Right ventricle myocardium inferior (tissue), 1 donor: ENCODE measurements at places on chromosomes 4 and X. TPM values are rescaled to one million over a fixed set of nuclear protein-coding genes. Genes with fewer than 3 reads are reported as not detected.

The OPHN1 gene
- total RNA-seq = 8.0 TPM

GRCh38 chrX:103399744-103400143 lies 23.4 kb downstream of the BEX3 start:
- no peak for DNase-seq

The PLCXD1 gene
- total RNA-seq = 6.1 TPM

The AREG gene
- 1.4 TPM for total RNA-seq

GRCh38 chr4:128386761-128387599 lies 99.4 kb upstream of the PGRMC2 start:
- DNase-seq = peak; percentile 89

The PRR32 gene
- 0.57 TPM for total RNA-seq

The MAGEB10 gene
- total RNA-seq = not detected

The CXCL11 gene
- total RNA-seq = not detected

The LUZP4 gene
- total RNA-seq = not detected

DNA sequence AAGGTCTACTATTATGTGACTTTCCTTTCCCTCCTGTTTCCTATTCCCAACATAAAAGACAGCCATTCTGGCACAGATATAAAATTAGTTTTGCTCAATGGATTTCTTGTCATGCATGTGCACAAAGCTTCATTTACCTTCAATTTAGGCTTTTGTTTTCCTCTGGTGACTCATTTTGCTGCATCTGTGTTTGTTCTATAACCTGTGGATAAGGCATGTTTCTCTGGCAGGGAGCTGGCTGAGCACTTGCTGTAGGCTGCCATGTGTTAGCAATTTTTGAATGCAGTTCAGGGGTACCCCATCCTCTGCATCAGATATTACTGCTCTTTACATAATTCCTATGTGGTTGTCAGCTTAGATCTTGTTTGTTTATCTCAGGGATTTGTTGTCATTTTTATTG lies 202.8 kb upstream of the GRID2 start:
- no peak for DNase-seq

DNA sequence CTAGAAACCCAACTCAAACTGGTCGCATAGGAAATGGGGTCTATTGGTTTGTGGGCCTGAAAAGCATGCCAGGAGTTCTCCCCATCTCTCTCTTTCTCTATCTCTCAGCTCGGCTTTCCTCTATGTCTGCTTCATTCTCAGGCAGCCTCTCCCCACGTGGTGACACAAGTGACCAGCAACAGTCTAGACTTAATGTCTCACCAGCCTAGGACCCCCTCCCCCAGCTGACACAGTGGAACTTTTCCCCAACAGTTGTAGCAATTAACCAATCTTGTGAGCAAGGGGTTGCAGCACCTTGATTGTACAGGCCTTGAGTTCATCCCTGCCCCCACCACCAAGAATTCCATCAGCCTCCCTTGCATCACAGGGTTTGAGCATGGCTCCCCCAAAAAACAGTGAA lies 159.8 kb upstream of the KIT start:
- no peak for DNase-seq

- DNase-seq = peak; percentile 85
These were observed 27.5 kb downstream of the SETD7 start for GRCh38 chr4:139528377-139529005.

GRCh38 chr4:3411676-3412075 lies 30.1 kb upstream of the HGFAC start:
- DNase-seq = peak; percentile 27

- DNase-seq = no peak
These were observed 37.2 kb downstream of the PPM1K start for GRCh38 chr4:88247148-88247547.

DNA sequence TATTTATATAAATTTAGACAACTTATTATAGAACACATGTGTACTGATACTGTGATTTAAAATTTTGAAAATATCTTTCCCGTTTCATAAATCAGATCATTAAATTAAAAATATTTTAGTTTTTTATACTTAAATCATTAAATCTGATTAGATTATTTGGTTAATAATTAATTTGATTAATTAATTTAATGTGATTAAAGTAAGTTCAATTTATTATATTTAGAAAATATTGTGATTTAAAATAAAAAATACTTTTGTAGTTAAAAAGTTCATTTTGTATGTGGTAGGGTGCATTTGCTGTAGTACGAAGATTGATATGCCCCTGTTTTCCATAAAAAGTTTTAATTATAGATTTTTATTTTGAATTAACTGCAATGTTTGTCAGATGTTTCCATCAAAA lies 1323.4 kb downstream of the RAPGEF2 start:
- DNase-seq = no peak
